ENCODE measurements at places on chromosomes 4 and X.

DNA sequence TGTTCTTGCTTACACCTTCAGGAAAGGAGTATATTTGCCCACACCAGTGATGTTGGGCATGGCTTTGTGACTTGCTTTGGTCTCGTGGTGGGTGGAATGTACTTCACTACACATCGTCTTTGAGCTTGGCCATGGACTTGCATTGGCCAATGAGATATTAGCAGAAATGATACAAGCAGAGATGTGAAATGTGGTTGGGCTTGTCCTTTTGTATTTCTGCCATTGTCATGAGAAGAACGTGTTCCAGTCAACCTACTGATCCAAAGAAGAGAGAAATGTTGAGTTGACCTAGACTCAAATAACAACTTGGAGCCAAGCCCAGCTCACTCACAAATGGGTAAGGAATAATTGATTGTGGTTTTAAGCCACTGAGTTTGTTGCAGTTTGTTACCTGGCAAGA is 138.4 kb upstream of the ARX start:
- DNase-seq, result no peak

DNA sequence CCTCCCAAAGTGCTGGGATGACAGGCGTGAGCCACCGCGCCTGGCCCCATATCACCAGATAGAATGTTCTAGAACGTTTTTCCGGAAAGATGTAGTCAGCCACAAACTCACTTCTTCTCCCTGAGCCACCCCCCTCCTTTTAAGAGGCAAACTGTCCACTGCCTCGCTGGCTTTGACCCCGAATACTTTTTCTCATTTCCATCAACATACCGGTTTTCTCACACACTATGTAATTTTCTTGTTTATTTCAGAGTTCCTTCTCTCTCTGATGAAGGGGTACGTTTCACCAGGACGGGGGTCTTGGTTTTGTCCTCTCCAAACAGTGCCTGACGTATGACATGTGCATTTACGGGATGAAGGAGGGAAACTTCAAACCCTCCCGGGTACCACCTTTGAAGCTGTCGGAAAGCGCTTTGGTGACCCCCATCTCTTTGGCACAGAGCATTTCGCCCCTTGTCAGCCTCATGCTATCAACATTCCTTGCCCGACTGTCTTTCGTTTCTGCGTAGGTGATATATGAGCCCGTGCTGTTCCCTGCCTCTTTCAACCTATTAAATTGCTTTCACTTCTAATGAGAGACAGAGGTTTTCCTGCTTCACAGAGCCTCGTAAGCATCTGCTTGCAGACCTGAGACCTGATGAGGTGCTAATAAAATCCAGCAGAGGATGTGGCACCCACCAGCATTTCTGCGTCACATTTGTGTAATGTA is 73.8 kb downstream of the CRLF2 start:
- no peak for DNase-seq

- no peak for DNase-seq
Observed at GRCh38 chr4:10715135-10715534, 30.6 kb upstream of the CLNK start.

- DNase-seq, result no peak
Observed at GRCh38 chr4:126718136-126718535, 914.6 kb upstream of the INTU start.

DNA sequence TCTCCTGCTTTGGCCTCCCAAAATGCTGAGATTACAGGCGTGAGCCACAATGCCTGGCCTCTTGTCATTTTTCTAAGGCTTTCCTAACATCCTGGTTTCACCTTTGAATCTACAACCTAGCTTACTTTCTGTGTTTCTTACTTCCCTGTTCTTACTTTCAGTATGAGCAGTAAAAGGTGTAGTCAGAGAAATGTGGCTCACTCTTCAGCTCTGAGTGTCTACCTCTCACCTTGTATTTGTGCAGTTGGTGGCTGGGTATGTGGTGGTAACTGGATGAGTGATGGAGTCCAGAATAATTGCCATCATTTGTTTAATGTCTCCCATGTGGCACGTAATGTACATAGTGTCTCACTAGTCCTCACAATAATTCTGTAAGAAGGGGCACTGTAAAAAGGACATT is 19.1 kb upstream of the CXCL11 start:
- DNase-seq, result no peak

DNA sequence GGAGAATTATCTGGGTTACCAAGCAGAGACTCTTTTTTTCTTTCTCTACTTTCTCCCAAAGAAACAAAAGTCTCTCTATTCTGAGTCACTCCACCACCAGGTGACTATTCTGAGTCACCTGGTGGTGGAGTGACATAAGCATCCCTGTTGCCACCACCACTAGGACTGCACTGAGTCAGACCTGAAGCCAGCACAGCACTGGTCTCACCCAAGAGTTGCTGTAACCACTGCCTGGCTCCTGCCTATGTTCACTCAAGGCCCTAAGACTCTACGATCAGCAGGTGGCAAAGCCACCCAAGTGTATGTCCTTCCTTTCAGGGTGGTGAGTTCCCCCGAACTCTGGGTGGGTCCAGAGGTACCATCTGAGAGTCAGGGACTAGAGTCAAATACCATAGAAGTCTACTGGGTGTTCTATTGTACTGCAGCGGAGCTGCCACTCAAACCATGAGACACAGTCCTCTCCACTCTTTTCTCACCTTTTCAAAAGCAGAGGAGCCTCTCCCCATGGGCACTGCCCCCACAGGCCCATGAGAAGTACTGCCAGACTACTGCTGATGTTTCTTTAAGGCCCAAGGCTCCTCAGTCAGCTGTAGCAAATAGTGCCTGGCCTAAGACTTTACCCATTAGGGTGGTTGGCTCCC is 209.6 kb upstream of the IRS4 start:
- no peak for DNase-seq

DNA sequence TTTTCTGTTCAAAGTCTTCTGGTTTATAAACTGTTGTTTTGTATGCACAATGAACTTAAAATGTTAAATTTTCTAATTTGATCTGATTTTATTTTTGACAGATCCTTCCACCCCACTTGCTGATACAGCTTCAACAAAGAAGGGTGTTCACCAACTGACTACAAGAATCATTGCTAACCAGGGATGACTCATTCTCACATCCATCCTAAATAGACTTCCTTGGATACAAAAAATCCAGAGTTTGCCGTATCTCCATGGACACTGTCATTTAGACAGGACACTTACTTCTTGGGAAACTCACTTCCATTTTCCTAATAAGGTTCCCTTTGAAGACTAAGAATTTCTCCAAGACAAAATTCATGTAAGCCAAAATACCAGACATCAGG is 111.6 kb upstream of the NWD2 start:
- no peak for DNase-seq

DNA sequence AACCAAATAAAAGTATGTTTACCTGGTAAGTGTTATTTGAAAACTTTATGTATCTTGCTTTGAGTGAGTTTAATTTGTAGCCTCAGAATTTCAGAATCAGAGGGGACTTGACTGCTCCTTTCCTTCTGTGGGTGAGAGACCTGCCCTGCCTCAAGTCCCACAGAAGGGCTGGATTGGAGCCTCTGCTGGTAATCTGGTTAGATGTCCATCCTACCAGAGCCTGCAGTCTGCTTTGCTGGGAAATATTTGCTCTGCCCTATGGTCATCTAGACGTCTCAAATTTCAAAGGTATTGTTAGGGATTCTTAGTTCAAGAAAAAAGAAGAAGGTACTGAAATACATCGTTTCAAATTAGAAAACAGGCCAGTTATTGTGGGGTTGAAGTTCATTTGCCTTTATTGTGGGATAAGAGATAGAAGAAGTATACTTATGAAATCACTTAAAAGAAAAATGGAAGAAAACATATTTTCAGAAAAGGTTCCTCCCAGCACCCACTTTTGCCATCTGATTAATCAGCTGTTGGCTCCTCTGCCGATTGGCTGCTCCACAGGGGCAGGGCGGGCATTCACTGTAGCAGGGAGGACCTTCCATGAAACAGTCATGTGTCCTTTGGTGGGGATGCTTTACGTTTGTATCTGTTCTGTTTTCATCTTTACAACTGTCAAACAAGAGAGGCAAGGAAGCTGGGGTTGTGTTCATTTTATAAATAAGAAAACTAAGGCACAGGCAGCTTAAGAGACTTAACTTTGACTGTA is 73.3 kb upstream of the TLR2 start:
- no peak for DNase-seq

- no peak for DNase-seq
Observed at GRCh38 chr4:108839333-108839732, 76.5 kb upstream of the ETNPPL start.

DNA sequence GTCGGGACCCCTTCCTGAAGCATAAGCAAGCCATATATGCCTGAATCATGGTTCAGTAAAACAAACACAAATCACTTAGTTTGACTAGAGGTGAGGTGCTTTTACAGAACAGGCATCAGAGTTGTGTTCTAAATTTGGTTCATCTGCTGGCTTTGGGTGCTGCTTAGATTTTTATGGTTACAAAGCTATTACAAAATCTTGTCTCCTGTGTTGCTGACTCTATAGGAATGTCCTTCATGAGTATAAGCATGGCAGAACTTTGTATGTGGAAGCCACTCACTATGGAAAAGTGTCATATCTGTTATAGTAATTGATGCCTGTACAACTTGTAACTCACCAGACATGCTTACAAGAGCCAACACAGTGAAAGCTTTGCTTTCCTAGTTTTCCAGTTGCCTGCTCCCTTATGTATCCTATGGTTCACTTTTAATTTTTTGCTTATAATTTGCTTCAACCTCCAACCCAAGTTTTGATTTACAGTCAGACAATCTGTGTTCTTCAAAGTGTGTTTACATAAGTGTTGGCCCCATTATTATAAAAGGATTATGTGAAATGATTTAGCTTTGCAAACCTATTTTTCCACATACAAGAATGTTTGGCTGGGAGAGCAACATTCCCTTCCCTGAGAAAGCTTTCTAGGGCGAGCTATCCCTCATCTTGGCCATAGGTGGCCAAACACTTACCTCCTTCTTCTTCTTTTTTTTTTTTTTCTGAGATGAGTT is 30.0 kb upstream of the CYP2U1 start:
- no peak for DNase-seq

- no peak for DNase-seq
Observed at GRCh38 chr4:77264826-77265225, 107.8 kb downstream of the CCNG2 start.

DNA sequence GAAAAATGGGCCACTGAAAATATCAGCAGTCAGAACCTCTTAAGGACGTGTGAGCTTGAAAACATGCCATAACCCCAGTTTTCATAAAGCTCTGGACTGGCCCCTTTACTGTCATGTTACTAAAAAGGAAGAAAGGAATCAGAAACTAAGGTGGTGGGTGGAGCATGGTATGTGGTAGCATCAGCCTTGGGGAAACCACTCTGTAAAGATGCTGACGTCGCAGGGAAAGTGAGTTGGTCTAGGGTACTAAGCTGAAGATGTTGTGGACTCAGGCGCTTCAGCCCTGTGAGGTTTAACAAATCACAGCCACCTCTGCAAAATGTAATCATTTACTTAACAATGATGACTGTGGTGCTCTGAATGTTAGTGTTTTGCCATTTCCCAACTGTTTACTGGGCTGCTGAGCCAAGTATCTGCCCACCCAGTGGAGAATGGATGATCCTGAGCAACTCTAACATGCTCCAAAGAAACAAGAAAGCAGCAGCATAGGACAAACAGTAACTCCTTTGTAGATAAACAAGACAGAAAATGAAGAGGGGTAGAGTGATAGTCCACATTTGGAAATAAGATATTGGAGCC is 33.4 kb downstream of the C4orf54 start:
- no peak for DNase-seq

GRCh38 chr4:1043162-1043561 is 31.7 kb downstream of the FGFRL1 start:
- DNase-seq, result no peak

DNA sequence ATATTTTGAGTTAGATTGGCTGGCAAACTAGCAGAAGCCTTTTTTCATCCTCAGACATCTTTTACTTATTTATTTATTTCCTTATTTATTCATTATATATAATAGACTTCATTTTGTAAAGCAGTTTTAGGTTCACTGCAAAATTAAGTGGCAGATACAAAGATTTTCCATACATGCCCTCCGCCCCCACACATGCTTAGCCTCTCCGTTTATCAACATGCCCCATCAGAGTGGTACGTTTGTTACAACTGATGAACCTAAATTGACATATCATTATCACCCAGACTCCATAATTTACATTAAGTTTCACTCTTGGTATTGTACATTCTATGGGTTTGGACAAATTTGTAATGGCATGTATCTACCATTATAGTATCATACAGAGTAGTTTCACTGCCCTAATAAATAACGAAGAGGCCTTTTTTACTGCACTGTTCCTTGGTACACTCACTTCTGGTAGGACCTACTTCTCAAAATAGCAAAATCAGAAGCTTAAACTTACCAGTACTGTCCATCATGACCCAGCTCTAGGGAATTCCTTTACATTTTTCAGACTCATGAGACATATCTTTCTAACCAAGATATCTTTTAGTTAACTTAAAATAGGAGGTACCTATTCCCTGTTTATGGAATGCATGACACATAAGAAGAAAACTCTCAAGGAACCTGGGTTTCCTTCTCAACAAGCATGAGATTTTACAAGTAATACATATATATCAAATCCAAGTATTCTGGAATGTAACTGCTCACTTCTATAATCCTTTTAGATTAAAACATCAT is 4.8 kb upstream of the TMPRSS11B start:
- no peak for DNase-seq

DNA sequence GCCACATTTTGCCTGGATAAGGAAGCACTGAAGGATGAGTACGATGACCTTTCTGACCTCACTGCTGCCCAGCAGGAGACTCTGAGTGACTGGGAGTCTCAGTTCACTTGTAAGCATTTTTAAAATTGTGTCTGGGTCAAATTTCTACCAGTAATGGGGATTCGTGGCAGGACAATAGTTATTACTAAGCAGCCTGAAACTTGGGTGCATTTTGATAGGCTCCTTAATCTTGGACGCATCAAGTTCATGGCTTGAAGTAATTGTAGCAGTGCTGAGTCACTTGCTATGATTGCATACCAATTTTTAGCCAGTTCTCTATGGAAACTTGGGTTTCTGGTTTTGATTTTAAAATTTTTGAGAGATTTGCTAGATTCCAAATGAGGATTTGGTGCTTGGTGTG is 4.3 kb downstream of the PGRMC1 start:
- no peak for DNase-seq

- DNase-seq, result no peak
Observed at GRCh38 chr4:78781924-78782323, 5.8 kb downstream of the BMP2K start.

DNA sequence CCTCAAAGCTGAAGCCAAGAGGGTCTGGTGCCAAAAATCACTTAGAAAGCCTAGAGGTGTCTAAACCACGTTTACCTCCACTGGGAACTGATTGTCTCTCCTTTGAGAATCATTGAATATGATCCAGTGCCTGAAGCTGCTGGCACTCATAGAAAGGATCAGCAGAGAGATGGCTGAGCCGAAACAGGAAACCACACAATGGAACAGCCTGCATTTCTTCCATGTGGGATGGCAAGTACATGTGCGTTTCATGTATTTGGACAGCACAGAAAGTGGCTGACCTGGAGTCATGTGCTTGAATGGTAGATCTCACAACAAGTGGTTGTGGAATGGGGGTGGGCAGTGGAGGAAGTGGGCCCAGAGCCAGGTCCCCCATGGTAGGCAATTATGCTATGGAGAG is 533.7 kb downstream of the INPP4B start:
- no peak for DNase-seq

DNA sequence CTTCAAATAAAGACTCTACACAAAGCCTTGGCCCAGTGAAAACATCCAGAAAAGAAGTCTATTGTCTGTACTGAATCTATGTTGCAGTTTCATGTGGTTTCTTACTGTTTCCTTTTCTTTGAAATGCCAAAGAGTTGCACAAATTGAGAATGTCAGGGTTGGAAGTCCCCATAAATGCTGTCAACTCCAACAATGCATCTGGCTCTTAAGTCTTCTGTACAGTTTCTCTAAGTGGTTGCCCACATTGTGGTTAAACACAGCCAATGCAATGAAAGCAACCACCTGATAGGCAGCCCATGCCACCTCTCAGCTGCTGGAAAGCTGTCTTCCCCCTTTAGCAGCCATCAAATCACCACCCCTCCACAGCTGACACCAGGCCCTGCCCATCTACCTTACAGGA is 67.2 kb upstream of the C1GALT1C1 start:
- DNase-seq, result no peak
